ENCODE measurements at places on chromosomes 5 and 9.

- no peak for DNase-seq
Observed at GRCh38 chr9:128884164-128884563, 2.2 kb downstream of the LRRC8A start.

GRCh38 chr5:78653681-78654366 lies 5.3 kb upstream of the LHFPL2 start:
- DNase-seq: no peak

- DNase-seq: no peak
Observed at GRCh38 chr9:123387686-123388085, 31.7 kb downstream of the CRB2 start.

DNA sequence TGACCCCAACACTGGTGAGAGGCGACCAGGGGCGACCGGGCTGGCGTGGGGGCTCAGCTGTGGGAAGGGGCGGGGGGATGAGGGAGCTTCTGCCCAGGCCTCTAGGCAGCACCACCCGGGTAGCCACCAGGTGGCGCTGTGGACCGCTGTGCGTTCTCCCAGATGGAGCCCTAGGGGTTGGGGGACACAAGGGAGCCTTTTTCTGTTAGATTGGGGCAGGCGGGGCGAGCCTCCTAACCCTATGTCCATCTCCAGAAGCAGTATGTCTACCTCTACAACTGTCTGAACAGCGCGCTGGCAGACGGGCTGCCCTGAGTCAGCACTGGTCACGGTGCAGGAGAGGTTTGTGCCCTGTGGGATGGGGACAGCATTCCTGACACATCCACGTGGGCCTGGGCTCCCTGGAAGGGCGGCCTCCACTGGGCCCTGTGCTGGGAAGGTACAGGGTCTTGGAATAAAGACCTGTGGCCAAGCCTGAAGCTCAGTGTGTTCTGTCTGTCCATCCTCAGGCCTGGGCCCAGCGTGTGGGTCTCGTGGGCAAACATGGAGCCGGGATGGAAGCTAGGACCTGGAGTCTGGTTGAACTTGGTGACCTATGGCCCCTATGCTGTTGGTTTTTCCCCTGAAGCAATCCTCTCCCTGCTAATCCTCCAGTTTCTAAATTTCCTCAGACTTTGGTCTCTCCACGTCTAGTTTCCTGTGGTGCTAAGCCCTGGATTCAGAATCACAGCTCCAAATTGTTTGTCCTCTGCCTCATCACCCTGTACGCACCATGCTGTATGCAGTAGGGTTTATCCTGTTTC lies 23.1 kb upstream of the SPTLC1 start:
- DNase-seq: peak; percentile 66

- no peak for DNase-seq
Observed at GRCh38 chr9:2228641-2229040, 213.5 kb downstream of the SMARCA2 start.

- no peak for DNase-seq
Observed at GRCh38 chr9:2817999-2818803, 25.7 kb downstream of the PUM3 start.

DNA sequence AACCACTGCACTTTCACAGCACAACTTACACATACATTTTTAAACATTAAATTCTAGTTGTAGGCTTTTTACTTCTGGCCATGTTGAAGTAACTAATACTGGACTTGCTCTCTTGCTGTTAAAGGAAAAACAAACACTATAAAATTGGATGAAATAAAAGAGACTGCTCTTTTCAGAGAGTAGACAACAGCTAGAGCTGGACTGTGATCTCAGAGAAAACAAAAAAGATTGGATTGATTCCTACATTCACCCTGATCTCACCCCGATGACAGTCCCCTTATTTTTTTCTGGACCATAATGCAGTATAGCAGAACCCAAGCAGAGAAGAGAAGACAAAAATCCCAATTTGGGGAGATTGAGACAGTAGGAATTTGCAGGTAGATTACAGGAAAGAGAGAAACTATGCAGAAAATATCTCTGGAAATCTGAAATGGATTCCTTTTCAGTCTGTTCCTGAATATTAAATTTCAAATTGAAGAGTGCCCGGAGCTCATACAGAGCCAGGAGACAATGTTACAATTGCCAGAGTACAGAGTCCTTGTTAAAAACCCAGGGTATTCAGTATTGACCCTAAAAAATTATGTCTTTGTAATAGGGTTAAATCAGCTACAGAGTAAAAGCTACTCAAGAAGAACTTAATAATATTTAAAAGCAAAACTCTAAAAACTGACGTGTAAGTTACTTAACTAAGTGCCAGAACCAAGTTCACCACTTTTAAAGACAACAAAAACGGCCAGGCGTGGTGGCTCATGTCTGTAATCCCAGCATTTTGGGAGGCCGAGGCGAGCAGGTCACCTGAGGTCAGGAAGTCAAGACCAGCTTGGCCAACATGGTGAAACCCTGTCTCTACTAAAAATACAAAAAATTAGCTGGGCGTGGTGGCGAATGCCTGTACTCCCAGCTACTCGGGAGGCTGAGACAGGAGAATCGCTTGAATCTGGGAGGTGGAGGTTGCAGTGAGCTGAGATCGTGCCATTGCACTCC lies 208.6 kb downstream of the MPDZ start:
- DNase-seq: no peak

DNA sequence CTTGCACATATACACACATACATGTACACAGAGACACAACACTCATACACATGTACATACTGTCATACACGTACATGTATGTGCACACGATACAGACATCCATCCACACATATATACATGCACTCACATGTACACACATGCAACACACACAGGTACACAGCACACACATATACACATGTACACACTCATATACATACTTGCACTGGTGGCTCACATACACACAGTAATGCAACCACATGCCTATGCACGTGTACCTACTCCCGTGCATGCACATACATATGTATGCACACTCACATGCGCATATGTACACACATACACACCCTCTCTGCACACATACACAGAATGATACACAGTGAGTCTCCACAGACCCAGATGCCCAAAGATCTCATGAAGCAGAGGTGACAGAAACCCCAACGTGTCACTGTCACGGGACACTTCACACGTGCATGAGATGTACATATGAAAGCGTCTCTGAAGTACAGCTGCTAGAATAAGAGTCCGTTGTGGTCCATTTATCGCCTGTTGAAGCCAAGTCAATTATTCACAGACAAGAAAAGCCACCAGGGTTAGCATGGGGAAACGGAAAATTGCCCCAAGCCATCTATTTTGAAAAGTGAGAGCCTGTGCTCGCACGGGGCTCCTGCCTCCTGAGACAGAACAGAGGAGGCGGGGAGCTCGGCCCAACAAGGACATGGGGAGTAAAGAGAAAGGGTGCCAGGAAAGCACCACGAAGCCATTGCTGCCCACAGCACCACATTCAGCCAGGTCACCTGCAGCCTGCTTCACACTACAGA lies 24.9 kb downstream of the LPCAT1 start:
- DNase-seq: no peak

- DNase-seq: no peak
Observed at GRCh38 chr5:131974016-131974415, 28.6 kb upstream of the MEIKIN start.

DNA sequence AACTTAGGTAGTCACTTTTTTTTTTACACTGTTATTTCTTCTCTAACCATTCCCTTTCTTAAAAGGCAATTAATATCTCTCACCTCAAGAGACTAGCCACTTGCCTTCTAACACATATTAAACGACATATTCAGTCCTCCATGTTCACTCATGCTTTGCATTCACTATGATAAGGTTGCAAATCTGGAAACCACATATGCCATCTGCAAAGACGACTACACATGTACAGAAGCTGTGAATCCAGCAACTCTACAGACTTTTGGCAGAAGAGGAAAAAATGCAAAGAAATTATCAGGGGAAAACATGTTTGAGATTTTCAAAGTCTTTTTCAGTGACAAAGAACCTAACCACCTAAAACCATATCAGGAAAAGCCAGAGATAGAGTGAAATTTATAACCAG lies 112.1 kb downstream of the EPB41L4A start:
- no peak for DNase-seq

DNA sequence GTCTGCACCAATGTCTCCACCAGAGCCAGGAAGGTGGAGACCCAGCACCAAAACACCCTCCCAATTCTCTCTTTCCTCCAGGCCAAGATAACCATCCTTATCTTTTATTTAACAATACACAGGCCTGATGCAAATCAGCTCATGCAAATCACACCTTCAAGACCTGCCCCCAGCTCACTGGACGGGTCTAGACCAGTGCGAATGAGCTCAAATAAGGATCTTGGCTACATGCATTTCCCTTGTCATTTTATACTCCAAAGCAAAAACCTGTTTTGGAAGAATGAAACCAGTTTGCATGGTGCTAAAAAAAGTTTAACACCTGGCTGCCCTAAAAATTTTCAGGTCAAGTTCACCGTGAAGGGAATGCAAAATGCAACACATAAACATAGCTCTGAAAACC lies 31.9 kb upstream of the DAPK1 start:
- DNase-seq: no peak

DNA sequence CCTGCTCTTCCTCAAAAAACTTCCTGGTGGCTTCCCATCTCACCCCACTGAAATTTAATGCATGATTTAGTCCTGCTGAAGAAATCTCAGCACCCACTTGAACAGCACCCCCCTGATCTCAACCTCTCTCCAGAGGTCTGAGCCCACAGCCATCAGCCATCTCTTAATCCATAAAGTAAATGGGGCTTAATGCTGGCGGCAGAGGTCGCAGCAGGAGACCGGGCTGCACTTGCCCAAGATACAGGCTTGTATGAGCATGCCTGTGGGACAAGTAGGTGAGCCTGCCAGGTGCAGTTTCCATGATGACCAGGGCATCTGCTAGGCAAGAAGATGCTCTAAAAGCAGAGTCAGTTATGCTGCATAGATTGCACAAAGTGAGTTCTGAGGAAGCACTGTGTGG lies 52.4 kb upstream of the CTXN3 start:
- no peak for DNase-seq

GRCh38 chr9:96139592-96140295 lies 162.2 kb downstream of the HSD17B3 start:
- no peak for DNase-seq

- DNase-seq: no peak
Observed at GRCh38 chr5:16799796-16800195, 136.3 kb downstream of the MYO10 start.

DNA sequence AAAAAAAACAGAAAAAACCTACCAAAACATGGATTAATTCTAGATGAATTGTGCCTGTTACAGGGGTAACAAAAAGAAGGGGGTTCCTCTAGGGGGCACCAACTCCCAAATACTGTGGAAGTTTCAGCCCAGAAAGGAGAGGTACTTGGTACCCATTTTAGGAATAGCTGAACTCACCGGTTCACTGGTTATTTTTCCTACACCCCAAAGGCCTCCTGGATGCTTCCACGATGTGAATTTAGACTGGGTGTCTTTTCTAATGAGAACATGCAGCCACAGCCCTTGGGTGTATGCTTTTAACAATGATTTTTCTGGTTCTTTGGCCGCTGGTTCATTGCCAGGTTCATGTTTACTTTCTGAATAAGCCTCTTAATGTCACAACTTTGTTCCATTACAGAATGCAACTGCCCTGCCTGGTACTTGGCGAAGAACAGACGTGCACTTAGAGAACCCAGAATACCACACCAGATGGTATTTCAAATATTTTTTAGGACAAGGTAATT lies 46.7 kb downstream of the GARNL3 start:
- peak; percentile 1 for DNase-seq

DNA sequence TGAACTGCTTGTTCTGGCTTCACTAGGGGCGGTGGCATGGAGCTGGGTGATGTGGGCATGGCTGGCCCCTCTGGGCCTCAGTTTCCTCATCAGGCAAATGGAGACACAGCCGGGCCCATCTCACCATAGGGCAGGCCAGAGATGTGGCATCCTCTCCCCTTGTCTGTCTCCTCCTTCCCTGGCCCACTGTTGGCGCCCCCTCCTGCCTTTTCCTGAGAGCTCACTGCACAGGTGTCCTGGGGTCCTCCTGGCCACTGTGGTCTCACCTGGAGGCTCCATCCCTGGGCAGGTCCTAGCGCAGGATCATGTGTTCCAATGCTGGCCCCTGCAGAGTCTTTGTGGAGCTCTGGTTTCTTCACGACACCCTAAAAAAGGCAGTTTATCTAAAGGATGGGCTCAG lies 53.5 kb downstream of the NEK6 start:
- DNase-seq: no peak

DNA sequence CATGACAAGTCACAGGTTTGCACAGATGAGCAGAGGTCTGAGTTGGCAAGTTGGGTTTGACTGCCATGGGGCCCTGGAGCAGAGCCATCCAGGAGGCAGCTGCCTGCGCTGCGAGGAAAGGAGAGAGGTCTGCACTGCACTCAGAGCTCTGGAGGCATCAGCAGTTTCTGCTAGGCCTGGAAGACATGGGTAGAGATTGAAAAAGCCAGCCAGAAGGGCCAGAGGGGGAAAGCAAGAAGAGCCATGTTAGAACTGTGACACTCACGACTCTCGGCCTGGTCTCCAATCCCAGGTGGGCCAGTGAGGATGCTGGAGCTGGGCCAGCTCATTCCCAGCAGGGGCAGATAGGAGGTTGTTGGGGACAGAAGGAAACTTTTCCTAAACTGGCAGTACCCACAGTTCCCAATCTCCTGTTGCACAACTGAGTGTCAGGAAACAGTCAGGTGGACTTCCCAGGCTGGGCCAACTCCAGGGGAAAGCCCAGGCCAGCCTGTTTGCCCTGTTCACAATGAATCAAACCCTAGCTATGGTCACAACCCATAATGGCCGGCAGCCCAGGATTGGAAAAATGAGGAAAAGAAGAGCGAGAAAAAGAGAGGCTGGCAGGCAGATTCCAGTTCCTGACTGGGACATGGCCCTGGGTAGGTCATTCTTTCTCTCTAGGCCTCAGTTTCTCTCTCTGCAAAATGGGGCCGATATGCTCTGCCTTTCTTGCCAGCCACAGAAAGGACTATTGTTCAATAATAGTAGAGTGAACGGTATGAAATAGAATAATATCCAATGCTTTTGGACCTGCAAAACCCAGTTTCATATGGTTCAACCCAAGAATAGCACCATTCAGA lies 7.8 kb upstream of the ORM1 start:
- no peak for DNase-seq

DNA sequence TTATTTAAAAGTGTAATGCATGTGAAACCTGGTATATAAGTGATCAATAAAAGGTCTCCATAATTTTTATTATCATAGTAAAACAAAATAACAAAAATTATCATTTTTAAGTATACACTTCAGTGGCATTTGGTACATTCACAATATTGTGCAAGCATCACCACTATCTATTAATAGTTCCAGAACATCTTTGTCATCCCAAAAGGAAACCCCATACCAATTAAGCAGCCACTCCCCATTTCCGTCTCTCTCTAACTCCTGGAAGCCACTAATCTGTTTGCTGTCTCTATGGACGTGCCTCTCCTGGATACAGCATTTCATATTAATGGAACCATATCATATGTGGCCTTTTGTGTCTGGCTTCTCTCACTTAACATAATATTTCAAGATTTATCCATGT lies 7.6 kb downstream of the OLFML2A start:
- DNase-seq: no peak
